ENCODE measurements at places on chromosomes 6 and 20. TPM values are rescaled to one million over a fixed set of nuclear protein-coding genes. Genes with fewer than 3 reads are reported as not detected.

PRL gene
- total RNA-seq, result not detected

C6orf132 gene
- total RNA-seq, result not detected

DNA sequence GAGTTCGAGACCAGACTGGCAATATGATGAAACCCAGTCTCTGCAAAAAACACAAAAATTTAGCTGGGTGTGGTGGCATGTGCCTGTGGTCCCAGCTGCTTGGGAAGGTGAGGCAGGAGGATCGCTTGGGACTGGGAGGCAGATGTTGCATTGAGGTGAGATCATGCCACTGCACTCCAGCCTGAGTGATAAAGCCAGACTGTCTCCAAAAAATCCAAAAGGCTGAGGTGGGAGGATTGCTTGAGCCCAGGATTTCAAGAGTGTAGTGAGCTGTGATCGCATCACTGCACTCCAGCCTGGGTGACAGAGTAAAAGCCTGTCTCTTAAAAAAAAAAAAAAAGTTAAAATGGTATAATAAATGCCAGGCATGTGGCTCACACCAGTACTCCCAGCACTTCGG is 1.3 kb upstream of the PTCRA start:
- no peak for DNase-seq

DNA sequence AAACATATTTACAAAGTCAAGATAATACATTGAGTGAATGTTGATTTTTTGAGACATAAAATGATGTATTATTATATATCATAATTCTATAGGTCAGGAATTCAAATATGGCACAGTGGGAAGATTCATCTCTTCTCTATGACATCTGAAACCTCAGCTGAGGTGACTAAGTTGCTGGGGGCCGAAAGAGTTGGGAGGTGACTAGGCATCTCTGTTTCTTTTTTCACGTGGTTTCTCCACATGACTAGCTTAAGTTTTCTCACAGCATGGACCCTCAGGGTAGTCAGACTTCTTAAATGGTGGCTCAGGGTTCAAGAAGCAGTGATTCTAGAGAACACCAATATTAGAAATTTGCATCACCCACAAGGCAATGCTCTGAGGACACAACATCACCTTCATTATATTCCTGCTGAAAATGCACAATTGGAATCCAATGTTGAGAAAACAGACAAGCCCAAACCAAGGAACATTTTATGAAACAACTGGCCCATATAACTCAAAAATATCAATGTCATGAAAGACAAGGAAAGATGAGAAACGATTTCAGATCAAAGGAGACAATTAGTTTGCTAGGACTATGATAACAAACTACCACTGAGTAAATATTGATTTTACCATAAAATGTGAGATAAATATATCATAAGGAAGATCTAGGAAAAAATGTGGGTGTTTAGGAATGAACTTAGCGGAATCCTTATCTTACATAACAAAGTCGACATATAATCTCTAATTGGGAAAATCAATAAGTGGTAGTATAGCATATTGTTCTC is 273.3 kb upstream of the IRAK1BP1 start:
- no peak for DNase-seq

DNA sequence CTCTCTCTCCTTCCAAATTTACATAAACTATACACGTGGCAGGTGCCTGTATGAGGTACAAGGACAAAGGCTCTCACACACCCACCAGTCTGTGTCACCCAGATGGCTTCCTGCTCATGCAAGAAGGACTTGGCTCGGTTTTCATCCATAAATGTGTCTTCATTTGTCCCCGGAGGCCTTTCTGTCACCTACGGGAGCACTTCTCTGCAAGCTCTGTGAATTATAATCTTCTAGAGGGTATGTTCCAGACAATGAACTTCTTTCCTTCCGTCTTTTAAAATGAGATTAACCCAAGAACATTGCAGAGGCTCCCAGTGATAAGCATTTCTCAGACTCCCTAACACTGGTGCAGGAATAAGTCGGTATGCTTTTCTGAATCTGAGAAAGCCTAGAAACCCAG is 123.6 kb downstream of the PTPRT start:
- no peak for DNase-seq

DNA sequence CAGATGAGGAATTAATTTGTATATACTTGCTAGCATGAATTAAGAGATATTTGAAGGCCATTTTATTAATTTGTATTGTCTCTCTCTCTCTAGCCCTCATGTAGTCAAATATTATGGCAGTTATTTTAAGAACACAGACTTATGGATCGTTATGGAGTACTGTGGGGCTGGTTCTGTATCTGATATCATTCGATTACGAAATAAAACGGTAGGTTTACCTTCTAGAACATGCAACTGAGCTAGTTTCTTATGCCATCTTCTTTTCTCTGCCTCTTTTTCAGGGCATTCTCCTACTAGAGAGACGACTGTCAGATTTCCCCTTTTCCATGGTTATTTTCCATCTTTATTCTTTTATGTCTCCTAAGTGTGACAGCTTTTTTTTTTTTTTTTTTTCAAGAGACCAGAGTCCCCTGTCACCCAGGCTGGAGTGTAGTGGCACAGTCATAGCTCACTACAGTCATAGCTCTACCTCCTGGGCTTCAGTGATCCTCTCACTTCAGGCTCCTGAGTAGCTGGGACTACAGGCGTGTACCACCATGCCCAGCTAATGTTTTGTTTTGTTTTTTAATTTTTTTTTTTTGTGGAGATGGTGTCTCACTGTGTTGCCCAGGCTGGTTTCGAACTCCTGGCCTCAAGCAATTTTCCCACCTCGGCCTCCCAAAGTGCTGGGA is 15.6 kb downstream of the STK4 start:
- no peak for DNase-seq

SUMO4 gene
- total RNA-seq, result 7.3 TPM

RBM24 gene
- 31.2 TPM for total RNA-seq

GRCh38 chr20:48826883-48827771 is 672 bp downstream of the PREX1 start:
- DNase-seq, result peak; percentile 36

GRCh38 chr6:120590611-120591010 is 743.7 kb downstream of the TBC1D32 start:
- no peak for DNase-seq

GRCh38 chr6:114195631-114196403 is 147.0 kb downstream of the HS3ST5 start:
- DNase-seq, result no peak

DNA sequence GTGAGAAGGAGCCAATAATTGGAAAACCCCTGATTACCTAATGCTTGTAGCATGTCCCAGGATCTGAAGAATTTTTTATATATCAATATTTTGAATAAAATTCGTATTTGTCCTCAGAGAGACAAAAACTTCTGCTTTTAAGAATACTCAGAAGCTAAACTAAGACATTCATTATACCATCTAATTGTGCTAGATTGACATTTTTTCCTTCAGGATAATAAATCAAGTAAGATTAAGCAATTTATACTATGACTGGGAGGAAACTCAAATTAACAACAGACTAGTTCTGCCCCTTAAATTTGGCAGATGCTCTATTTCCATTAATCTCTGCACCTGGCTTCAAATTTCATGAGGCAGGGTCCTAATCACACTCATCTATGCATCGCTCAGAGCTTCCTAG is 291.4 kb downstream of the PLCB1 start:
- no peak for DNase-seq

DNA sequence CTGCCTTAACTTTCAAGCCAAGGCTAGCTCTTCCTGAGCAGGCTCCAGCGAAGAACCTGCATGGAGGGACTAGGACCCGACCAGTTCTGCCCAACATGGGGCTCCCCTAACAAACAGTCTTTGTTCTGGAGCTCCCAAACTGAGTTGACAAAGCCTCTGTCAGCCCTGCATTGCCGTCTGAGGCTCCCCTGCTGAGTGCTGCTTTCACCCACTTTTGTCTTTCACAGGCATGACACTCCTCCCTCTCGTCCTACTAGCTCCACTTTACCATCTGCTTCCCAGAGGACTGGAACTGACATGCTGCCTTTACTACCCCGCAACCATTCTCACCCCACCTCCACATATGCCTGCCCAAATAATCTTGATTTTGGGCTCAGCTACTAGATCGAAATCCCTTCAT is 45.1 kb upstream of the B4GALT5 start:
- no peak for DNase-seq

DNA sequence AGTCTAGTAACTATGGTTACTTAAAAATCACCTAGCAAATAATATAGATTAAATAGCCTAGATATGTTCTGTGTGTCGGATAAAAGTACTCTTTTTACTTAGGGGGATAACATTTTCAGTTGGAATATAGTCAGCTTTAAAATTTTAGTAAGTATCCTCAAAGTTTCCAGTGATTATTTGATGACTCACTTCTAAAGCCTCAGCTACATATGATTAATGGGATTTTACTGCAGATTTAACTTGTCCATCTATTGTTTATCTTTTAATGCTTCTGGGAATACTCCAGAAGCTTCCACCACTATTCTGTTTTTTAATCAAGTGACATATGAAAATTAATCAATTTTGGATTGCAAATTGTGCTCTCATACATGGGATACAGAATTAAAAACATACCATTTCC is 8.7 kb upstream of the TENT5A start:
- no peak for DNase-seq

GRCh38 chr6:163708466-163708865 is 293.9 kb downstream of the QKI start:
- no peak for DNase-seq

SEMG1 gene
- total RNA-seq, result not detected

DNA sequence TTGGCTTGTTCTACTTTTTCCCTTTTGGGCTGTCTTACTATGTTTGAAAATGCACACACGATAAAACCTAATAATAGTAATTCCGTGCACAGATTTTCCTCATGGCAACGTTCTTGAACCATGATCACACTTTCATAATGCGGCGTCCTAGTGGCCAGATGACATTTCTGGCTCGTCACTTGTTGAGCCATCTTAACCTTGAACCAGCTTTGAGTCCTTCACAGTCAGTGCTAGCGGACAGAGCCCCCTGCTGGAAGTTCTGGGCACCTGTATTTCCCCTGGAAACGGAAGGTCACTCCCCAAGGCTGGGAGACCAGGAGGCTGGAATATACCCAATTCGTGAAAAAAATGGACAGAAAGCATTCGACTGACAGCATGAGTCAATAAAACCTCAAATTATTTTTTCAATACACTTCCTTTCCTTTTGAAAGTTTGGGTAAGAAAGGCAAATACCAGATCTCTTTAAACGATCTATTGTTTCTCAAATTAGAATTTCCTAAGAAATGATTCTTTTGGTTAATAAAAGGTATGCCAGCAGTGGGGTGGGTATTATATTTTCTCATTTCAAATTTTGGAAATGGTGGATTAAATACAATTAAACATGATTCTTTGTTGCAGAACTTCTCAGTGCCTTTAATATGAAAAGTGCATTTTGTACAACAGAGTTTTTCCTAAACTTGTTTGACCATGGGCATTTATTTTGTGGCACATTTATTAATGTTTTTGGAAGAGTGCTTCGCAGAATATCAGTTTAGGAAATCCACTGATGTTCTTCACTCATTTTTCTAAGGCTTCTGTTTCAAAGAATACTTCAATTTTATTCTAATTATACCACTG is 542.3 kb downstream of the QKI start:
- no peak for DNase-seq

GRCh38 chr20:33658510-33658909 is 3.6 kb upstream of the C20orf144 start:
- DNase-seq, result no peak

DNA sequence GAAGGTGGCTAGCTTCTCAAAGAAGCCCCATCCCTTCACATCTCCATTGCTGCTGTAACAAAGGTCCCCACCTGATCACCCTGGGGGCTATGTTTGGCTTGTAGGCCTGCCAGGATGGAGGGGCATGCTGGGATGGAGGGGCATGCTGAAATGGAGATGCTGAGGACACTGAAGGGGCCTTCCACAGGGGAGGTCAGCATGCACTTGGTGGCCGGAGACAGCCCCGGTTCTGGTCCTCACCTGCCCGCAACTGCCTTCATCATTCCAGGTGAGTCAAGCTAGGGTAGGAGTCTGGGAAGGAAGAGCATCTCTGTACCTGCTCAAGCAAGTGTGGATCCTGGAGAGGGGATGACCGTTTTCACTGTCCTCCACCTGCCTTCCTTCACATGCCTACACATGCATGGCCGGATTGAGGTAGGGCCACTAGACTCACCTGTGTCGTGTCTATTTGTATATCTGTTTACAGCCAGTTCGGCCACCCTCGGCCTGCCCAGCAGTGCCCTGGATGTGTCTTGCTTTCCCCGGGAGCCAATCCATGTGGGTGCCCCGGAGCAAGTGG is 6.0 kb downstream of the L3MBTL1 start:
- no peak for DNase-seq

GRCh38 chr6:82363428-82364086 is at the start of gene TPBG:
Gene TPBG, plus strand, starts transcription at chr6:82363817. Its CDS starts 1,145 bp downstream, at chr6:82364962.
- DNase-seq, result no peak

DNA sequence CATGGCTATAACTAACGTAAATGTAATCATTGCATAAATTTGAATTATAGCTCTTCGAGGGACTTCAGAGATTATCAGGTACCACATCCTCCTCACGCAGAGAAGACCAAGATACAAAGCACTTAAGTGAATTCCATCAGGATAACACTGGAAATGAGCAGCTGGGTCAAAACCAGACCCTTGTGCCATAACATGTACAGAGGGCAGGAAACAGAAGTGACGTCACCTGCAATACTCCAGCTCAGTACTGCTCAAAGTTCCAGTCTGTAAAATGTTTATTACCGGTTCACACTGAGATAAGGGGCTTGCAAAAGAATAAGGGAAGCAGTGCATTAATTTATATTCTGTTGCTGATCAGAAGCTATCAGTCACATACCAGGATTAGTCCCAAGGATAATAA is 45.8 kb downstream of the RGS17 start:
- DNase-seq, result no peak

POPDC3 gene
- not detected for total RNA-seq

GRCh38 chr20:20425823-20426654 is 58.1 kb downstream of the INSM1 start:
- no peak for DNase-seq

RNF8 gene
- total RNA-seq, result 27.1 TPM

- no peak for DNase-seq
These were observed 132.7 kb upstream of the MAP3K7 start for GRCh38 chr6:90719321-90720195.

DNA sequence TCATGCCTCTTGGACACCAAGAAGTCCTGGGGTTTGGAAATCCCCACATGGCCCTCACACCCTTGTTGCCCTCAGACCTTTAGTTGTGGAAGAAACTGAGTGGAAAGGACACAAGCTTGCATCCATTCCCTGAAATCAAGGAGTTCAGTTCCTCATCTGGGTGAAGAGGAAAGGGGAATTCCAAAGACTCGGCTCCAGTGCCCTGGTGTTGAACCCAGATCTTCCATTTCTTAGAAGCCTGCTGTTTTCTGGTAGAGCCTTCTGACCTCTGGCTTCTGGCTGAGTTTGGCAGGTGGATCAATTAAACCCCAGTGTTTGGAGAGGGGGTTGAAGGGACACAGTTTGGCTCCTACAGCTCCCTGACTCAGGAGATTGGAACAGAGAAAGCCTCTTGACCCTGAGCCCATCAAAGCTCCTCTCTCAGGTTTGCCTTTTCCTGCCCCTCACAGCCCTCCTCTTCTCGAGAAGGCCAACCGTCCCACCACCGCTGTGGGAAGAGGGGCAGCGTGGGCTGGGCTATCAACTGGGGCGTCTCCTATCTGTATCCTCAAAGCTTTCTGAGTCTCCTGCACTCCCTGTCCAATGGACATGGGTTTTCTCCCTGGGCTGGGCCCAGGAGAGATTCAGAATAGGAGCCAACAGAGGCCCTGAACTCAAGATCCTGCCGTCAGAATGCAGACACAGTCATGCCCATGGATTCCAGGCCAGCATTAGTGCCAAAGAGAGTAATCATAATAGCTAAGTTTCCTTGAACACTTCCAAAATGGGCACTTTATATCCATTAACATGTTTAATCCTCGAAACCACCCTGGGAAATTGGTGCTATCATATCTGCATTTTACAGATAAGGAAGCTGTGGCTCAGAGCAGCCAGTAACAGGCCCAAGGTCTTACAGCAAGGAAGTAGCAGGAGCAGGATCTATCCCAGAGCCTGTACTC is 146.2 kb downstream of the VEGFA start:
- DNase-seq, result no peak

Data from occipital lobe (tissue), 3 donors.